EL (cell line): ENCODE measurements at places on chromosomes 16 and 17.

- peak; percentile 21 for DNase-seq
Measured at GRCh38 chr16:4140652-4141051, 24.4 kb upstream of the ADCY9 start.

DNA sequence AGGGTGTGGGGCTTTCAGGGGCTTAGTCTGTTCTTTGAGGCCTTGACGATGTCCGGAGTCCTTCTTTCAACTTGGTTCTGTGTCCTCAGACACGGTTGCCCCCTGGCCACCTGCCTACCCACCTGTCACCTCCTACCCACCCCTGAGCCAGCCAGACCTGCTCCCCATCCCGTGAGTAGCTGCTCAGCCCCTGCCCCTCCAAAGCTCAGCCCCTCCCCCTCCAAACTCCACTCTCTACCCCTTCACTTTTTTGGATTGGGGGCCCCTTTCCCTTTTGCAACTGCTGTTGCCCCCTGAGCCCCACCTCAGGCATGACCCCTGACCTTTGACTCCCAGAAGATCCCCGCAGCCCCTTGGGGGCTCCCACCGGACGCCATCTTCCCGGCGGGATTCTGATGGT is 1.2 kb downstream of the LAT start:
- no peak for DNase-seq

- DNase-seq: peak; percentile 72
Measured at GRCh38 chr16:58615280-58615679, 14.3 kb downstream of the CNOT1 start.

DNA sequence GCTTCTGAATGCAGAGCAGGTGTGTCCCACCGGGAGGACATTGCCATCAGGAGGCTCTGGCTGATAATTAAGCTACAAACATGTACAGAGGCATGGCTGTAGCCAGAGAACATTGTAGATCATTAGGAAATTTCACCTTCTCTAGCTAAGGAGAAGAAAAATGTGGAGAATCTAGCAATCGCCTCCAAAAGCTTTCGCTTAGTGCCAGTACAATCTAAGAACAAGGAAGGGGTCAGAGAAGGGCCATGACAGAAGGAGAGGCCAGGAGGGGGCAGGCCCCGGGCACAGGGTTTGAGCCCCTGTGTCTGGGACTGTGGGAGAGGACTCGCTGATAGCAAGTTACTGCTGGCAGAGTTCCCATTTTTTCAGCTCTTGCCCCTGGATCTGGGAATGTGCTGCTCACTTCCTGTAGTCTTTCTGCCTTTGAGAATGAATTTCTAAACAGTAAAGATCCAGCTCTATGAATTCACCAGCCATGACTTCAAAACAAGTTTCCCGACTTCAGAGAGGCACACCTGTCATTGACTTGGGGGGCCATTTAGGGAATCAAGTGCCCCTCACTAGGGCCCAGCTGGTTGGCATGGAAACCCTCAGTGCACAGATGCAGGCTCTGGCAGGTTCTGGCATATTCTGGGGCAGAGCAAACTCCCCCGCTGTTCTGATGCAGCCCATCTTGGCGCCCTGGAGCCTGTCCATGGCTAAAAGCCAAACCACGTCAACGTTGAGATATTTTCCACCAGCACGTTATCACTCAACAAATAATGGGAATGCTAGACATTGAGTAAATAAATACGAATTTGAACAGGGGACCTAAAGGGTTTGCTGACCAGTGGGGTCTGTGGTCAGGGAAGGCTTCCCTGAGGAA is 59.5 kb upstream of the CACNG4 start:
- peak; percentile 63 for DNase-seq

GRCh38 chr17:43911904-43912303 is 4.6 kb upstream of the MPP2 start:
- no peak for DNase-seq
